ENCODE measurements at places on chromosomes 7 and 10. TPM values are rescaled to one million over a fixed set of nuclear protein-coding genes. Genes with fewer than 3 reads are reported as not detected.

DNA sequence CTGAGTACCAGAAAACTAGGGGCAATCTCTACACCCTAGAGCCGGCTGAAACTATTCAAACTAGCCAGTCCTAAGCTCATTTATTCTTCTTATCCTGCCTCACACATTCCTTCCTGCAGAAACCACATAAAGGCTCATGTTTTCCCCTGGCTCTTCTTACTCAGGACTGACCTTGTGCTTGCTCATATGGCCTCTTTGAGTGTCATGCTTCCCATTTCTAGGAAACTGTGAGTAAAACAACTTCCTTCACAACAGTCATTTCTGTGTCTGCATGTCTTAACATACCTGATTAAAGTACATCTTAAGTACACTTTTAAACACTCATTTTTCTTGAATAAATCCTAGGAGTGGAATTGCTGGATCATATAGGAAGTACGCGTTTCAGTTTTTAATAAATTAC lies 52.3 kb upstream of the KIAA1217 start:
- no peaks in the 10 kb centered on the region for H3K27me3 ChIP-seq
- no peak for DNase-seq
- H3K27ac ChIP-seq = no peak overlapping the region
- no peaks in the 10 kb centered on the region for H3K4me1 ChIP-seq

GRCh38 chr10:109961174-109962001 lies 38.1 kb upstream of the XPNPEP1 start:
- no peak overlapping the region for H3K4me3 ChIP-seq
- no peak overlapping the region for H3K27ac ChIP-seq
- peaks cover 2% of the 10 kb centered on the region for H3K27me3 ChIP-seq
- no peak for DNase-seq
- no peaks in the 10 kb centered on the region for H3K36me3 ChIP-seq

GRCh38 chr10:124601431-124602120 lies 140.0 kb downstream of the LHPP start:
- no peaks in the 10 kb centered on the region for H3K27me3 ChIP-seq
- peak overlapping the region; percentile 94 for H3K27ac ChIP-seq
- peaks cover 97% of the 10 kb centered on the region for H3K4me1 ChIP-seq

DNA sequence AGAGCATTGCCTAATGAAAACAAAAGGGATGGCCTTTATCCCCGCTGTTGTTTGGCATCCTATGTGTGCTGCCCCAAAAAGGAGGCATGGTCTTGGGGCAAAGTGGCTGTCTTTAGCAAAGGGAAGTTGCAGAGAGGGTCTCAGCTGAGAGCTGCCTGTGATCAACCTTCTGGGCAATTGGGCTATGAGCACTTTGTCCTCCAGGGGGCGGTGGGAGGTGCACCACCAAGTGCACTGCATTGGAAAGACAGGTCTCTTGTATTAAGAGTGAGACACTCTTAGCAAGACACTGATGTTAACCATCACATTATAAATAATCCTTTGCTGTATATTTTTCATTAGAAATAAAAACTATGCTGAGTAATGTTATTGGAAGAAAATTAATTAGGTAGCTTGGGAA lies 314.8 kb downstream of the POM121L12 start:
- H3K27me3 ChIP-seq = no peaks in the 10 kb centered on the region
- H3K36me3 ChIP-seq = no peaks in the 10 kb centered on the region
- no peaks in the 10 kb centered on the region for H3K4me1 ChIP-seq
- H3K4me3 ChIP-seq = no peak overlapping the region
- no peak for DNase-seq
- no peak overlapping the region for H3K27ac ChIP-seq

Gene EPO
- total RNA-seq = not detected

Gene ITGA8
- not detected for total RNA-seq

Gene EVX1
- not detected for total RNA-seq
